T-helper 2 cell treated with Interferon-gamma antibody and Interleukin-4, amounts not matched to agents 5 μg/mL and 100 μg/mL, for 36 hours (primary cell): ENCODE measurements at places on chromosomes 7 and 10.
A peak's percentile ranks its signal among the peaks of the same experiment; 100 is the strongest.

DNA sequence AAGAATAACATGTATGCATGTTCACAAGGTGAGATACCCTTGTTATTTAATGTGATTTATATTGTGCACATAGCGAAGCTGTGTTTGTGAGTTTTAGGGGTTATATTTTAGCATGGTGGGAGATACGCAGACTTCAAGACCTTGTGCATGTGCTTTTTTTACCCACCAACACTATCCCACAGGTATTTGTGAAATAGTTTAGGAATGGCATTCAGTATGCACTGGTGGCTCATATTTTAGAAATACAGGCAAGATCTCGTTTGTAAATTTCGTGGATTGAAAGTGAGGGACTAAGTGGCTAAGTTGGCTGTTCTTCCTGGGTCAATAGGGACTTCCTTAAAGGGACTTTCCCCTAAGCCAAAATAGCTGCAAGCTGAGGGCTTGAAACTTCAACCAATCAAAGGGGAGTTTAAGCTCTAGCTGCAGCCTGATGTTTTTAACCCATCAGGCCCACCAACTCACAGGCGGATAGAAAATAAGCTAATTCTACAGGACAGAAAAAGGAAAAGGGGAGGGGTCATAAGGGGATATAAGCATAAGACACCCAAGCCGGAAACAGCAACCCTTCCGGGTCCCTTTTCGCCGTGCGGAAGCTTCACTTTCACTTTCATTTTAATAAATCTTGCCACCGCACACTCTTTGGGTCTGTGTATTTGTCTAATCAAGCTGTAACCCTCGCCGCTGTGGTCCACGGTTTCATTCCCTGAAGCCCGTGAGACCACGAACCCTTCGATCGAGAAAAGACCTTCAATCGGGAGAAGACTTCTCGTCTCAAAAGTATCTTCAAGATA, 291.0 kb downstream of the GPR158 start:
- DNase-seq: no peak

DNA sequence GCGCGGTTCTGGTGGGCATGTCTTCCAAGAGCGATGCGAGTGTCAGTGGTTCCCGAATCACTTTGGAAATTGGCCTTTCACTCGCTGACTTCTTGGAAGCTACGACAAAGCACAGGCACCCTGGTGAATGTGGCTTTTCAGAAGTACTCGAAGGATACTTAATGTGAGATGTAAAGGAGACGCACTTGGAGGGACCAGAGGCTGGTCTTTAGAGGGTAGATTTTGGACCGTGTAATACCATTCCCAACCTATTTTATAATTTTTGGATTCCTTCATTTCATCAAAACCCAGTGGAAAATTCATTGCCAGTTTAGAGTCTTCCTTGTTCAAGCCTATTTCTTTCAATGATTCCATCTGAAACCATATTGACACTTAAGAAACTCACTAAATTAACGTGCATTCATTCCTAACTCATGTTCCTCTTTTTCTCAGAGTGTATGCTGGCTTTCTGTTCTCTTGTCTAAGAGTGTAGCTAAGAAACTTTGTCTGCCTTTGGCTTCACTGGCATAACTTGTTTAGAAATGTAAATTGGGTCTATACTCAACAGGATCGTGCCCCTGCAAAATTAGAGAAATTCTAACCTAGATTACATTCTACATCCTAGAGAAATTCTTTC, 645 bp upstream of the COPG2 start:
- DNase-seq: no peak

DNA sequence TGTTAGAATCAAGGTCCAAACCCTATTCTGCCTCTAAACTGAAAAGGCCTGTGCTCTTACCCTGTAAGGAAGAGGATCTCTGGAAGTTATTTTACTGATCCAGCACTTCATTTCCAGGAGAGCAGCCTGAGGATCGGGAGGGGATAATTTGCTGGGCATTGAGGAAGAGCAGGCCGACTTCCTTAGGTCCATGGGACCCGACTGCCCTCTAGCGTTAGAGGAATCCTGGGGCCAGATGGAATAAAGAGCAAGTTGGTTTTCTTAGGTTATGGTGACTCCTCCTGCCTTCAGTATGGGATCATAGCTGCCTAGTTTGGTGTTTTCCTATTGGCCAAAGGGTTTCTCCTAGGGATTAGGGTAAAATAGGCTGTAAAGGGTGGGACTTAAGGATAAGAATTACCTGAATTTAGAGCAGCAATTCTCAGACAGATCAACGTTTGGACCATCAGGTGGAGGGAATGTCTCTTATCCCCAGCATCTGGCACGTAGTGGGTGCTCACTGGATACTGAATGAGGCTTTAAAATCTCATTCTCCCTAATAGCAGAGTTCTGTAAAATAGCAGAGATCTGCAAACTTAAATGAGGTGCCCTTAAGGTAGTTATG, 40.0 kb upstream of the SORBS1 start:
- peak; percentile 38 for DNase-seq

DNA sequence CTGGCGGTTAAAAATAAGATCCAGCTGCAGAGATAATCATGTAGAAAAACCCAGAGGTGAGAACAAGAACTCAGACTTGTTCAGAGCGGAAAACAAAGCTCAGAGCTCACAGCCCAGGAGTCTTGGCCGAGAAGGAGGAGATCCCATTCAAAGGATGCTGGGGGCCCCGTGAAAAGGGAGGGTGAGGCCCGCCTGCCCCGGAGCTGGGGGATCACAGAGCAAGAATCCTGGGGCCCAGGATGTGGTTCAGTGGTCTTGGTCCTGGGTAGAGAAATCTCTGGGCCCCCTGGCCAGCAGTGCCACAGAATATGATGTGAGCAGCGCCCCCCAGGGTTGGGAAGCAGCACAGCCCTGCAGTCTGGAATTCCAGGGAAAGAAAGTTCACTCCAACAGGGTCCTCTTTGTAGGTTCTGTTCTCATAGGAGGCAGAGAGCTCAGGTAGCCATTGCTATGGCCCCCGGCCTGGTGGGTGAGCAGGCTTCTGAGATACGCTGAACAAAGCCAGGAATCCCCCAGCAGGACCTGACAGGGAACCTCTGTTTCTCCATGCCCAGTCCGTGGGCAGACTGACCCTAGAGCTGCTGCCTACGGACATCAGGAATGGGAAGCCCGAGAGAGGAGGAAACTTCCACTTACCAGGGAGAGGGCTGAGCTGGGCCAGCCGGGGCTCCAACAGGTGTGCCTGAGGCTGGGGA, 77.7 kb upstream of the GNA12 start:
- DNase-seq: no peak

DNA sequence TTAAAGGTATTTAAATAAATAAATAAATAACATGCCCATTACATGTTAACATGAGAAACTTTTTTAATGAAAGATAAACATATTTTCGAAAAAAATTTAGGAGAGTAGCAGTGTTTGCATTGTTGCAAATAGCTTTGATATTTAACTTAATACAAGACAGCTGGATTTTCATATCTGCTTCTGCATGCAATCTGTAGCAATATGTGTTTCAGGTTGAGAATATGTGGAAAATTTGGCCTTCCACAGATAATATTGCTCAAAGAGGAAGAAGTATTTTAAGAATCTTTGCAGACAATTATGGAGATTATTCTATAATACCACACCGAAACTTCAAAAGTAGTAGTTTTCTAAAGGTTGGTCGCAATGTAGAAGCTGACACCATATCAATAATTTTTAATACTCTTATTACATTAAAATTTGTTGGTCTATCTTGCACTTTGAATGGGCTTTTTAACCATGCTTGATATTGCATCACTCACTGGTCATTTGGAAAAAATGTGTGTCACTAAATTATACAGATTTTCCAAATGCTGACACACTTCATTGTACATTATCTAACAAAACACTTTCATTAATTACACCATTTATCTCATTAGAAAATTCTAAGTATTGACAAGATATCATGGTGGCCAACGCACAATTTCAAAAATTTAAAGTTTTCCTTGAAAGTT, 229.8 kb upstream of the HDAC9 start:
- no peak for DNase-seq

DNA sequence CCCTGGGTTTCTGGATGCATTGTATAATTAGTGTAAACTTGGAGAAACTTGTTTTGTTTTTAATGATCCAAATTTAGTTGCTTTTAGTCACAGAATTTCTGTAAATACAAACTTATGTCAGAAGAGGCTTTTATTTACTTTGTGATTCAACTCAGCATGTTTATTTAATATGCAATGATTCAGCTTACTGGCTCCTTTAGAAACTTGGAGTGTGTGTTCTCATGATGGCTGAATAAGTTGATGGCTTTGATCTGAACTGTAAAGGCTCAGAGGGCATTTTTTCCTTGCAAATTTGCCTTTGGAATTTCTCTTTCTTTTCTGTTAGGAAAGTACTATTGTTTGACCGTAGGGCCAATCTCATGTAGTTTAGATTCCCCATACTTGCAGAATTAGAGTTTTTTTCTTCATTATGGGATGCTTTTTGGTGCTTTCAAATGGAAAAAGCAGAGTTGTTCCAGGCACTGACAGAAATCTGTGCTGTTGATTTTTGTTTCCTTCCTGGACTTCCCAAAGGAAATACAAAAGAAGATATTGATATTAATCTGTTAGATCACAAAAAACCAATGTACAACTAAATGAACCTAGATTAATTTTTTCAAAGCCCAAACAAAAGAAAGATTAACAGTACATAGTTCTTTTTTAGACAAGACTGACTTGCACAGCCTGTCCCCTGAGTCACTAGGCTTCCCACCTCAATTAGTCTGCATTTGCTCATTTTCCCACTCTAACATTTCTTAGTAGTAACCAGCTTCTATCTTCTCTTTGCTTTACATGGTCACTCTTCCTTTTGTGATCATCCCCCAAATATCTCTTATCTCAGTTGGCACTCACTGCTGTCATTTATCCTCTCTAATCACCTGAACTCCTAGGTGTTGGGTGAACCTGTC, 96.8 kb upstream of the AGR3 start:
- no peak for DNase-seq

GRCh38 chr10:114045136-114046086, 1.7 kb downstream of the ADRB1 start:
- DNase-seq: peak; percentile 7

- peak; percentile 30 for DNase-seq
Observed at GRCh38 chr7:17134786-17135185, 163.7 kb upstream of the AHR start.

GRCh38 chr10:21521751-21522533, 3.5 kb downstream of the SKIDA1 start:
- DNase-seq: no peak

- no peak for DNase-seq
Observed at GRCh38 chr7:55185941-55186609, 167.3 kb downstream of the EGFR start.

GRCh38 chr10:66538908-66539307, 386.9 kb upstream of the LRRTM3 start:
- DNase-seq: no peak

GRCh38 chr10:129023082-129023481, 444.0 kb upstream of the MGMT start:
- DNase-seq: no peak

DNA sequence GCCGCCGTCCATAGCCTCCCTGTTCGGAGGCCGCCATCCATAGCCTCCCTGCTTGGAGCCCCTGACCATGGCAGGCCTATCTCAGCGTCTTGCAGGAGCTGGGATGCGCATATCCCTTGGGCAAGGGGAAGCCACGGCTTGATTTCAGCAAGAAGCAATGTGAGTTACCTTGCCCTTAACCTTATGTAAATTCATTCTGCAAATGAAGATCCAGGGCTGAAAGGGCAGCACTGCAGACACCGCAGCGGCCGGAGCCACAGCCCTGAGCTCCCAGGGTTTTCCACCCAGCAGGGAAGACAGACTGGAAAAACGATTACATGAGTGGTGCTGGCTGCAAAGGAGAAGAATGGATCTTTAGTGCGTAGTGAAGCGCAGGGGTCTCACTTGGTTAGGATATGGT, 95.8 kb downstream of the SEC61G start:
- DNase-seq: no peak

DNA sequence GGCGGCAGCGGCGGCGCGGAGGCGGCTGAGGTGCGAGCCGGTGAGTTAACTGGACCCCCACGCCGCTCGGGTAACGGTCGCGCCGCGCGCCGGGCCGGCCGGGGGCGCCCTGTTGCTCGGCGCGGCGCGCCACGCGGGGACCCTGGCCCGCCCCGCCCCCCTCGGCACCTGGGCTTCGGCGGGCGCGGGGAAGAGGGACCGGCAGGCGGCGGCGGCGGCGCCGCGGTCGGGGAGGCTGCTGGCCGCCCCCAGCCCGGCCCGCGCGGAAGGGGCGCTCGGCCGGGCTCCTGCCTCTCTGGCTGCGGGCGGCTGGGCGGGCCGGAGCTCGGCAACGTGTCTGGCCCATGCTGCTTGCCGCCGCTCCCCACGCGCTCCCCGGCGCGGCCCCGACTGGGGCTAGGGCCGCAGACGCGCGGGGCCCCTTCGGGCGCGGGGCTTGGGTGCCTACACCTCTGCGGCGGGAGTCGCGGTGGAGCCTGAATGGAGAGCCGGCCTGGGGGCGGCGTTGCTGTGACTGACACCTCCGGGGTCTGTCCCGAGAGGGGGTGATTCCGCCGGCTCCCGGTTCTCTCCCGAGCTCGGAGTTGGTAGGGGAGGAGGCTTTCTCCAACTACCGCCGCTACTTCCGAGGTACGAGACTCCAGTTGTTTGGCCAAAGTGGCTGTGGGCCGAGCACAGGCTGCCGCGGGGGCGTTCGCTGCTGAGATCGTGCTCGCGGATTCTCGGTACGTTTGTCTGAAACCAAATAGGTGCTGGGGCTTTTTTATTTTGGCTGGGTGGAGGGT, 494 bp downstream of the PALS2 start:
- DNase-seq: peak; percentile 43

DNA sequence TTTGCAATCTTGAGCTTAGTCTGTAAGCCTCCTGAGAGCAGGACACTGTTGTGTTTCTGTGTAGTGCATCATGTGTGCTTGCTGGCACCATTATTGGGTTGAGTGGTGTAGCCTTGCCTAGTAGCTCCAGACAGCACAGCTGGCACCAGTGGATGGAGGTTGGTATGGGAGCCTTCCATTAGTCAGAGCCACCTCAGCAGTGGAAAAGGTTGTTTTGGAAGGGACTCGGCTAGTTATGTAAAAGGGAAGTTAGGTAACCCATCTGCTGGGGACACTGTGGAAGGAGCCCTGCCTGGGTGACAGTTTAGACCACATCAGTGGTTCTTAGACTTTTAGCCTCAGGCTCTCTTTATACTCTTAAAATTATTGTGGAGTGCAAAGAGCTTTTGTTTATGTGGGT, 16.3 kb downstream of the MINDY4 start:
- DNase-seq: no peak

- no peak for DNase-seq
Observed at GRCh38 chr10:73218431-73219191, 28.4 kb downstream of the DNAJC9 start.

DNA sequence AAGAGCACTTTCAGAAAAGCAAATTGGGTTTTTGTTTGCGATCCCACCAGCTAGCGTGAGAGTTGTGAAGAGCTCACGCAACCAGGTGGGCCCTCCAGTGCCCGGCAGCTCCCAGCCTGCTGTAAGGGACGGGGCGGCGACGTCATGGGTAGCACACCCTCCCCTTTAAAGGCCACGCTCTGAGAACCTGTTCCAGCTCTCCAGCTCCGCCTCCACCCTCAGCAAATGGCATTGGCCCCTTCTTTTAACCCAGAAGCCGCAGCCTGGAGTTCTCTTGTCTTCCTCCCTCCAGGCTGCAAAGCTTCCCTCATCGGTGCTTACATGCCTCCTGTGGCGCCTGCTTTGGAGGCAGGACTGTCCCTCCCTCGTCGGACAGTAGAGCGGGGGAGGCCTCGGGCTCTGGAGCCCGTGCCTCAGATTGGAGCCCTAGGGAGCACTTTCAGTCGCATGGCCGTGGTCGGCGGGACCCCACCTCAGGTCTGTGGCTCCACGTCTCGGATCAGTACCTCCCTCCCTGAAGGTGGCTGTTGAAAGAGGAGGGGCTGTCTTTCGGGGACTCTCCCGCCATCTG, 32.9 kb downstream of the WIPI2 start:
- no peak for DNase-seq
